ENCODE measurements at places on chromosomes 6 and 20.

- DNase-seq = no peak
Observed at GRCh38 chr6:104632588-104632987, 227.1 kb downstream of the HACE1 start.

GRCh38 chr20:36465109-36466080 lies 75.9 kb upstream of the MYL9 start:
- DNase-seq = no peak

- DNase-seq = no peak
Observed at GRCh38 chr6:33430991-33431879, 11.4 kb downstream of the SYNGAP1 start.

DNA sequence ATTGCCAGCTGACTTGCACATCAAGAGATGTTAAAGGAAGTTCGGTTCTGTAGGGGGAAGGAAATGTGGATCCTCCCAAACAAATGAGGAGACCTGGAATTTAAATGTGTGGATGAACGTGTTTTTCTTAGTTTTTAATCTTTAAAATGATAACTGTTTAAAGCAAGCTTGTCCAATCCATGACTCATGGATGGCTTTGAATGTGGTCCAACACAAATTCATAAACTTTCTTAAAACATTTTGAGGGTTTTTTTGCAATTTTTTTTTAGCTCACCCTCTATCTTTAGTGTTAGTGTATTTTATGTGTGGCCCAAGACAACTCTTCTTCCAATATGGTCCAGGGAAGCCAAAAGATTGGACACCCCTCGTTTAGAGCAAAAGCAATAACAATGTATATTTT lies 12.6 kb downstream of the TUBB2B start:
- no peak for DNase-seq

- no peak for DNase-seq
Observed at GRCh38 chr6:132391391-132392269, 9.6 kb downstream of the MOXD1 start.

DNA sequence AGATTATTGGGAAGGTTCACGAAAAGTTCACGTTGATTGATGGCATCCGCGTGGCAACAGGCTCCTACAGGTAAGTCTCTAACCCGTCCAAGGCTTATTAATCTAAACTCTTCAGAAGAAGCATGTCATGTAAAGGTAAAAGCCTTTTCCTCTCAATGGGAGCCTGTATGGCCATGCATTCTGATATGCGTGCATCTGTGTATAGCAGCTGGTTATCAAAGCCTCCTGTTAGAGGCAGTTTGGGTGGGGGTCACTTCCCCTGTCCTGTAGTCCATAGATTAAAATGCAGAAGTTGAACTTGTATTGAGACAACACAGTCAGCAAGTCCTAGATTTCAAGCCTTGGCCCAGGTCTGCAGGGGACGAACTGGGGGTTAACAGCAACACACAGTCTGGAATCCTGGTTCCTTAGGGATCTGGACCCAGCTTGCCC lies 14.2 kb upstream of the DHX35 start:
- DNase-seq = no peak

GRCh38 chr6:136035378-136036070 lies 184.0 kb downstream of the PDE7B start:
- no peak for DNase-seq

DNA sequence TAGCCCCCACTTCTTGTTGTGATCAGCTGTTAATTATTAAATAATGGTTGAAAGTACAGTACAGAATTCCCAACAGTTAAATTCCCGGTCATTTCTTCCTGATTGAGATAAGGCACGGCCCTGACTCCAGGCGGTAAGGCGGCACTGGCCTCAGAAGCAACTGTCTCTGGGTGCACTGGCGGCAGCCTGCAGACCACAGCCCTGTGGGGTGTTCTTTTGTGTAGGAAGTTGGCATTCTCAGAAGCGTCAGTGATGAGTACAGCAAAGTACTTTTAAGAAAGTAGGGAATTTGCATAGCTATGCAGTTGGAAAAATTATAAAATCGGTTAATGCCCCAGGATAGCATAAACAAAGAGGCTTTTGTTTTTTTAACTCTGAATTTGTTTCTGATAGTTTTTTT lies 50.5 kb downstream of the SAMD5 start:
- no peak for DNase-seq

GRCh38 chr20:45967551-45968080 lies 4.4 kb downstream of the ZNF335 start:
- no peak for DNase-seq

DNA sequence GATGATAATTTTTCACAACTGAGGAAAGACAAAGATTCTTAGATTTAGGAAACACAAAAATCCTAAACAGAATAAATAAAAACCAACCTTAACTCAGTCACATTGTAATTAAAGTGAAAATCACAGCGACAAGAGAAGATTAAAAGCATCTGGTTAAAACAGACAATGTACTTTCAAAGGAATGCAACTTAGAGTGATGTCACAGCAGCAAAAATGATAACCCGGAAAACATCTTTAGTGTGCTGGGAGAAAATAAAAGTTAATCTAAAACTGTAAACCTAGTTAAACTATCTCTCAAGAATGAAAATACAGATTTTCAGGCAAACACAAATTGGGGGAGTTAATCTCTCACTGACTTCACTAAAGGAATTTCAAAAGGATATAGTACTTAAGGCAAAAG lies 76.8 kb upstream of the OGFRL1 start:
- no peak for DNase-seq

DNA sequence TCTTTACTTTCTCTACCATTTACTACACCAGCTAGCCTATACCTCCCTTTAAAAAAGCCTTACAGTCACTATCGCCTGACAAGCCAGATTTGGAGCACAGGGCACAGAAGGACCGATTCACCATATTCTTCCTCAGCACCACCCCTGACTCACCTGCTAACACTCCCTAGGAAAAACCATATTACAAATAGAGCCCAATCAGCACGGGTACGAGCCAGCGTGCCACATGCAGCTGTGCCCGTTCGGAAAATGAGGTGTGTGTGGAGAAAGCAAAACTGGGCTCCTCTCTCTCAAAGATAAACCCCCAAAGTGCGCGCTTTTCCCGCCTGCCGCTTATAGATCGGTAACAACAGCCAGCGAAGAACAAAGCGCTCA lies 1.2 kb downstream of the SYNCRIP start:
- no peak for DNase-seq

- DNase-seq = no peak
Observed at GRCh38 chr6:41659935-41660334, 21.7 kb downstream of the MDFI start.

DNA sequence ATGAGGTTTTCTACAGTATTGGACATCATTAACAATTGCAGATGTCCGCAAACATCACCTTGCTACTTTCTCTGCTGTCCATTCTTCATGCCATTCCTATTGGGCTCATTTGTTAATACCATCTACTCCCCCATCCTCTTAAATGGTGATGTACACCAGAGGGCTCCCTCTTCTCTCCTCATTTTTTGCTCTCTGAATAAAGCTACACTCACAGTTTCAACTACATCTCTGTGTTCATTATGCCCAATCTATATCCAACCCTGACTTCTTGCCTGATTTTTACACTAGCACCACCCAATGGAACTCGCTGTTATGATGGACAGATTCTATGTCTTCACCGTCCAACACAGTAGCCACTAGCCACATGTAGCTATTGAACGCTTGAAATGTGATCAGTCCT lies 288.1 kb upstream of the ID4 start:
- DNase-seq = no peak

- no peak for DNase-seq
Observed at GRCh38 chr6:81228912-81229555, 523.4 kb downstream of the TENT5A start.

DNA sequence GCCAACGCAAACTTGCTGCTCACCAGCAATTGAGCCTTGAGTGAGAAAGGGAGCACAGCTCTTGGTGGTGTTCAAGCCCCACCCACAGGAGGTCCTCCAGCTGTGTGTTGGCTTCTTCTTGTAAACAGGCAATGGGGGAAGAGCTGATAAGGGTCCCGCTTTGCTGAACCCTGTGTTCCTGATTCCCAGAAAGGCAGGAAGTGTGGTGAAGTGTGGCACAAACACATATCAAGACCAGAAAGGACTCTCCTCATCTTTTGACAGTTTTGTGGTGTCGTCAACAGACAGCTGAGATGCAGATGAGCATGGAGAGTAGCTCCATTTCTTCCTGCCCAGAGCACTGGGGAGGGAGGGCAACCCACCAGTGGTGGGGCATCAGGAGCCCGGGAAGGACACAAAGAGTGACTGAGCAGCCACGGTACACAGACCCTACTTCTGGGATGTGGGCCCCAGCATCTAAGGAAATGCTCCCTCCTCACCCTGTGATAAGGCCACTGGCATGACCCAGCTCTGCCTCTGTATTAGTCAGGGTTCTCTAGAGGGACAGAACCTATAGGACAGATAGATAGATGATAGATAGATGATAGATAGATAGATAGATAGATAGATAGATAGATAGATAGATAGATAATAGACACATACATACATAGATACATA lies 188.9 kb upstream of the TAB2 start:
- DNase-seq = no peak

DNA sequence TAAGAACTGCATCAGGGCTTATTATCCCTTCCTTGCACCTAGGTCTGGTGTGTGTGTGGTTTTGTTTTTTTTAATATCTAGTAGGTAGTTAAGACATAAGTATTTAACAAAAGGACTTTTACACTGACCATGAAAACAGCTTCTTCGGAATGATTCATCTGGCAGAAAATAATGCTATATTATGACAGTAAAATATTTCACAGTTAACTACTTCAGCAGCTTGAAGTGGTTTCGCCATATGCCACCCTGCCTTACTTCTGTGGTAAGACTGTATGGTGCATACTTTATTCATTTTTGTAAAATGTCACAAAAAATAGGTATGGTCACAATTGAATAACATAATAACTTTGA lies 858 bp upstream of the PTPRK start:
- no peak for DNase-seq

- DNase-seq = no peak
Observed at GRCh38 chr6:67633058-67633457, 1002.0 kb upstream of the ADGRB3 start.

DNA sequence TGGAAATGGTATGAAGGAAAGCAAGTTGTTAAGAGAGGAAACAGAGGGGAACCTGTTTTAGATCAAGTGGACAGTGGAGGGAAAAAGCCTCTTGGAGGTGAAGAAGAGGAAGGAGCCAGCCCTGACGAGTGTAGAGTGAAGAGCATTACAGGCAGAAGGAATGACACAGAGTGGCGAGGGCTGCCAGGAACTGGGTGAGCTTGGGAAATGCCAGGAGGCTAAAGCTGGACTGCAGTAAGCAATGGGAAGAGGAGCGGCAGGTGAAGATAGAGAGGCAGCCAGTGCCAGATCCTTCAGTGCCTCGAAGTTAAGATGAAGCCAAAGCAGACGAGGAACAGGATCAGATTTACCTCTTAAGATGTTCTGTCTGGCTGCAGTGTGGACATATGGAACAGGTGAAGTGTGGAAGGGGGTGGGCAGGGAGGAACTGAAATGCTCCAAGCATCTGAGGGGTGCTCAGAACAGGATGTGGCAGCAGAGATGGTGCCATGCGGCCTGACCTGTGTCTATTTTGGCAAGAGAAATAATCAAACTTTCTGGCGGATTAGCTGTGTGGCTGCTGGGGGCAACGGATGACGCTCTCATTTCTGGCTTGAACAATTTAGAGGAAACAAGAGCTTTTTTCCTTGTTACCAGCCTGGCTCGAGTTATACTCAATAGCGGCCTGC lies 748.4 kb downstream of the PTPRT start:
- no peak for DNase-seq

GRCh38 chr6:111157412-111157811 lies 70.1 kb downstream of the SLC16A10 start:
- DNase-seq = no peak

- DNase-seq = no peak
Observed at GRCh38 chr6:161153725-161154124, 120.1 kb downstream of the AGPAT4 start.

DNA sequence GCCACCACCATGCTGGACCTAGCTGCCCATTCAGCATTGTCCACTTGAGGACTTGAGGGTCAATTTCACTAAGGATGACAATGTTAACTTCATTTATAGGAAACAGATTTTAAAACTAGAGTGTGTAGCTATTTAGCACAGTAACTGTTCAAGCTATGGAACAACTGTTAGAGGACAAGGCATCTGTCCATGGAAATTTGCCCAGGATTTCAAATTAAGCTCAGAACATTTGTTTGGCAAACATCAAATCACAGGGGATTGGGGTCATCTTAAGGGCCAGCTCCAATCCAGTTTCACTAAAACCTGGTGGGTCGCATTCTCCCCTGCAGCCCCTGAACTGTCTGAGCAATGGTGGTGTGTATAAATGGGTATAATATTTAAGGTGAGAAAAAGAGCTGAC lies 35.1 kb downstream of the PM20D2 start:
- no peak for DNase-seq

GRCh38 chr6:68226460-68226859 lies 408.6 kb upstream of the ADGRB3 start:
- no peak for DNase-seq

DNA sequence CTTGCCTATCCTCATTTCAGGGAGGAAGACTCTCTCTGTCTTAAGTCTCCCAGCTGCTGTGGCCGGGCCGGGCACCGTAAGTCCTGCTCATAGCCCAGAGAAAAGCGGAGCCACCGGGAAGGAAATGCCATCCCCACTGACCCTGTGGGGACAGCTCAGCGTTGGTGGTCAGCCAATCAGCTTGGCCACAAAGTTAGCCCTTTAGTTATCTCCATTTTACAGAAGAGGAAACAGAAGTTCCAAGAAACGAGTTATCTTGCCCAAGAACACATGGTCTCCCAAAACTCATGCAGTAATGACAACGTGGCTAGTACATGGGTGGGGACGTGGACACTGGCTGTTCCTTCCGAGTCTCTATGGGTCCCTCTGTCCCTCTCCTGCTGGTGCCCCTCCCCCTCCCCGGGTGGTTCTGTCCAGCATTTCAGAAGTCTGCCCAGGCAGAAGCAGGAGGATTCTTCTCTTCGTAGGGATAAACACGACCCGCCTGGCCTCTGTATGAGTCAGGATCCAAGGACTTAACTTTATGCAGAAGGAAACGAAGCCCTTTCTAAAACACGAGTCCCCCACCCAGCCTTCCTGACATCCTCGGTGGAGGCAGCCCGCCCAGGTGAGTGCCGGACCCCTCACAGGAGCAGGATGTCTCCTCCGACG lies 273.8 kb downstream of the CDH4 start:
- no peak for DNase-seq

GRCh38 chr6:54112151-54112650 lies 958 bp downstream of the MLIP start:
- DNase-seq = no peak

DNA sequence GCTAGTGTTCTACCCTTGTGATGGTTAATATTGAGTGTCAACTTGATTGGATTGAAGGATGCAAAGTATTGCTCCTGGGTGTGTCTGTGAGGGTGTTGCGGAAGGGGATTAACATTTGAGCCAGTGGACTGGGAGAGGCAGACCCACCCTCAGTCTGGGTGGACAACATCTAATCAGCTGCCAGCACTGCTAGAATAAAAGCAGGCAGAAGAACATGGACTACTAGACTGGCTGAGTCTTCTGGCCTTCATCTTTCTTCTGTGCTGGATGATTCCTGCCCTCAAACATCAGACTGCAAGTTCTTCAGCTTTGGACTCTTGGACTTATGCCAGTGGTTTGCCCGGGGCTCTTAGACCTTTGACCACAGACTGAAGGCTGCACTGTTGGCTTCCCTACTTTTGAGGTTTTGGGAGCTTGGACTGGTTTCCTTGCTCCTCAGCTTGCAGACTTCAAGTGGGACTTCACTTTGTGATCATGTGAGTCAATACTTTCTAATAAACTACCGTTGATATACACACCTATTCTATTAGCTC lies 50.1 kb downstream of the SDHAF4 start:
- DNase-seq = no peak

Data from left renal cortex interstitium (tissue), 4 donors.